Stimulated activated CD4-positive, alpha-beta T cell treated with anti-CD3 and anti-CD28 coated beads, Interleukin-4, amount 100 ng/mL, for 4 hours (primary cell): ENCODE measurements at places on chromosomes 13 and 19.

DNA sequence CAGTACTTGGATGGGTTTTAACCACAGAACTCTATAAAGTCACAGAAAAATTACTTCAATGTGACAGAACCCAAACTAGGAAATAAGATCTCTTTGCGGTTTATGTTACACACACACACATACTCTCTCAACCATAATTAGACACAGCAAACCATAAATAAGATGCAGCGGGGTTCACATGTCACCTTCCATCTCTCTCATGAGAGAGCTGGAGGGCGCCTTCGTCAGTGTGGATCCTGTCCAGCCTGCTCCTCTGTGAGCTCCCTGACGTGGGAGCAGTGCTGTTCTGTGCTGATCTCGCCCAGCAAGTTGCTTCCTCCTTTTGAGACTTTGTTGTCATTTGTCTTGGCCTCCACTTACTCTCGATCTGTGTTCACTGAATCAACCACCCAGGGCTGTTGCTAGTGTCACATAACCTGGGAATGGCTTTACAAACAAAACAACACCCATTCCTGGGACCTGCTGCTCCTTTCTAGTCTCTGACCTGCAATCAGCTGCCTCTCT, 204.9 kb upstream of the KL start:
- no peak for DNase-seq

DNA sequence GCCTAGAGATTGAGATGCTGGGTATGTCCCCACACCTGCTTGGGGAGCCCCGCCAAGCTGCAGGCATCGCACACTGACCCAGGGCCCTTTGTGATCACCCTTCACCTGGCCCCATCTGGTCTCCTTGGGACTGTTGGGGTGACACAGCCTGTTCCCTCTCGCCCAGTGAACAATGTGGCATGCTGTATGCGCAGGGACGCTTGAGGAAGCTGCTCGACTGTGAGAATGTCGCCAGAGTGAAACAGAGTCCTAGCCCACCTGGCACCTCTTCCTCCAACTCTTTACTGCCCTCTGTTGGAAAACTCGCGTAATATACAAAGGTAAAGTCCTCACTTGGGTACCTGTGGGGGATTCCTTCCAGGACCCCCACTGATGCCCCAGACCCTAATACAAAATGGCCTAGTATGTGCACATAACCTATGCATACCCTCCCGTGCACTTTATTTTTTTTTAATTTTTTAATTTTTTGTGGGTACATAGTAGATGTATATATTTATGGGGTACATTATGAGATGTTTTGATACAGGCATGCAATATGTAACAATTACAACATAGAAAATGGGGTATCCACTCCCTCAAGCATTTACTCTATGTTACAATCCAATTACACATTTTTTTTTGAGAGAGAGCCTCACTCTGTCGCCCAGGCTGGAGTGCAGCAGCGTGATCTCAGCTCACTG, 9.0 kb downstream of the BLOC1S3 start:
- no peak for DNase-seq

DNA sequence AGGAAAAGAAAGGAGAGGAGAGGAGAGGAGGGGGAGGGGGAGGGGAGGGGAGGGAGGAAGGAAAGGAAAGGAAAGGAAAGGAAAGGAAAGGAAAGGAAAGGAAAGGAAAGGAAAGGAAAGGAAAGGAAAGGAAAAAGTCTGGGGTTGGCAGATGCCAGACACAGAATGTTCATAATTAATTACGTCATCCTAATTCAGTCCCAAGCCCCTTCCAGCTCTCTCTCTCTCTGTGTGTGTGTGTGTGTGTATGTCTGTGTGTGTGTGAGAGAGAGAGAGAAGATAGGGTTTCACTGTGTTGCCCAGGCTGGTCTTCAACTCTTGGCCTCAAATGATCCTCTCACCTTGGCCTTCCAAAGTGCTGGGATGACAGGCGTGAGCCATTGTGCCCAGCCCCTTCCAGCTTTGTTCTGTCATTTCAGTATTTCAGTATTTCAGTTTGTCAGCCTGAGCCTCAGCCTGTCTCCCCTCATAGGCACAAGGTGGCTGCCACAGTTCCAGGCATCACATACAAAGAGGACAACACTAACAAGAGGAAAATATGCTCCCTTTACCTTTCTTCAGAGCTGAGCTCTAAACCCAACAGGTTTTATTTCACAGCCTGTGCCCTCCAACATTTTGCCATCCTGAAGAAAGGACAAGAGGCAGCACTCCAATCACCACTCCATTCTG, 14.6 kb downstream of the IFNL3 start:
- DNase-seq: no peak

- DNase-seq: no peak
Measured at GRCh38 chr13:107721125-107721869, 494.0 kb downstream of the LIG4 start.

DNA sequence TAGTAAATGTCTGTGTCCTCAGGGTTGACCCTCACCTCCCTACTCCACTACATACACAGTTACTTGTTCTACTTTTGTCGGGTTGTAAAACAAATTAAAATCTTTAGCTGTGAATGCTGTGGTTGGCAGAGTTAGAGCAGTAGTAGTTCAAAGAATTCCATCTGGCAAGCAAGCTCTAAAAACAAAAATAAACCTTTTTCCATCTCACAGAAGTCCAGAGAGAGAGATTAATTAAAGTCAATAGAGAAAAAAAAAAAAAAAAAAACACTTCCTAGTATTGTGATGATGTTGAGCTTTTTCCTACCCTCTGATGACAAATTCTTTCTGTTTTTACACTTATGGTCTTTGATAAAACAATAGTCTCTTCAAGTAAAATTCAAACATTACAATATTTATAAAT, 338.4 kb downstream of the PCDH17 start:
- DNase-seq: no peak

- no peak for DNase-seq
Measured at GRCh38 chr19:10749435-10750384, 31.8 kb downstream of the DNM2 start.

DNA sequence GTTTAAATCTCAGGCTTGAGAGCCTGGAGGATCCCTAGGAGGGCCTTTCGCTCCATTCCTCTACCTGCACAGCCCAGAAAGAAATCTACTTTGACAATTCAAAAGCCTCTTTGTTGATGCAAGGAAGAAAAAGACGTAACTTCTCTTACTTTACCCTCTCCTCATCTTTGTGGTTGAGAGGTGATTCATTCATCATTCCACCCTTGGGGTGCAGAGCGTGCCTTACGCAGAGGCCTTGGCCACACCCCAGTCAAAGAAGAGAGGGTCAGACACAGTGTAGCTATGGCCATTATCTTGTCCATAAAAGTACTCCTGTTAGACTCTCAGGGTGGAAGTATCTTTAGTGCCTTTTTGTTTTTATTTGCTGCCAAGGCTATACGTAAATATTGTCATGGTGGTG, 184.0 kb downstream of the IRS2 start:
- no peak for DNase-seq

- no peak for DNase-seq
Measured at GRCh38 chr13:77028202-77028601, 1.2 kb upstream of the FBXL3 start.

DNA sequence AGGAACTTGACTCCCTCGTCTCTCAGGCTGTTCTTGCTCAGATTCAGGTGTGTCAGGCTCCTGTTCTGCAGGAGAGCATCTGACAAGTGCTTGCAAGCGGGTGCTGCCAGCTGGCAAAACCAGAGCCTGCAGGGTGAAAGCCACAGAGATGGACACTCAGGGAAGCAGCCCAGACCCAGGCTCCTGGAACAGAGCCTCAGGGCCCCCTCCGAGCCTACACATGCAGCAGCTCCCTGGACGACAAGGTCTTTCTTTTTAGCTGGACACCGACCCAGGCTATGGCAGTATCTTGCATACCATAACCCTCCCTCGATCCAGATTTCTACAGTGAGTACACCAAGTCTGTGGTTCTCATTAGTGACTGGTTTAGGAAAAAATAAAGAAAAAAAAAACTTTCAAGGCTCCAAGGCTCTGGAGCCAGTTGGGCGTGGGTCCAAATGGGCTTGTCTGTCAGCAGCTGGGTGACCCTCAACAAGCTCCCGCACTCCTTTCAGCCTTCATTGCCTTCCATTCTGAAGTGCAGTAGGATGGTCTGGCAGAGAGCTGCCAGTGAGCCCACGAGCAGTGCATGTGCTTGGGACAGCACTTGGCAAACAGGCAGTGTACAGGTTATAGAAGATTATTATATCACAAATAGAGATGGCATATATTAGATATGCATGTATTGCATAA, 29.9 kb downstream of the NLRP13 start:
- DNase-seq: no peak

GRCh38 chr19:43966079-43966694, 15.2 kb downstream of the ZNF221 start:
- no peak for DNase-seq

- DNase-seq: no peak
Measured at GRCh38 chr13:101417043-101417406, 717 bp upstream of the NALCN start.

GRCh38 chr13:110354123-110354627, 47.1 kb downstream of the COL4A2 start:
- no peak for DNase-seq

GRCh38 chr13:112850273-112850672, 118.7 kb upstream of the MCF2L start:
- no peak for DNase-seq

- no peak for DNase-seq
Measured at GRCh38 chr13:93304868-93305613, 78.4 kb downstream of the GPC6 start.

DNA sequence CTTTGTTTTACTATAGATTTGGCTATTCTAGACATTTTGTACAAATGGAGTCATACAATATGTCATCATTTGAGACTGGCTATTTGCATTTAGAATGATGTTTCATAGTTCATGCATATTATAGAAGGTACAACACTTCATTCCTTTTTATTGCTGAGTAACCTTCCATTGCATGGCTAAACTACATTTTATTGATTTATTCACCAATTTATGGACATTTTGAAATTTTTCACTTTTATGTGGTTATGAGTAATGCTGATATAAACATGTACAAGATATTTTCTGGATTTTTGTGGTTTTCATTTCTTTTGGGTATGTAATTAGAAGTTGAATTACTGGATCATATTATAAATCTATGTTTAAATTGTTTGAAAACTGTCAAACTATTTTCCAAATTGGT, 710.3 kb upstream of the SLITRK5 start:
- no peak for DNase-seq

DNA sequence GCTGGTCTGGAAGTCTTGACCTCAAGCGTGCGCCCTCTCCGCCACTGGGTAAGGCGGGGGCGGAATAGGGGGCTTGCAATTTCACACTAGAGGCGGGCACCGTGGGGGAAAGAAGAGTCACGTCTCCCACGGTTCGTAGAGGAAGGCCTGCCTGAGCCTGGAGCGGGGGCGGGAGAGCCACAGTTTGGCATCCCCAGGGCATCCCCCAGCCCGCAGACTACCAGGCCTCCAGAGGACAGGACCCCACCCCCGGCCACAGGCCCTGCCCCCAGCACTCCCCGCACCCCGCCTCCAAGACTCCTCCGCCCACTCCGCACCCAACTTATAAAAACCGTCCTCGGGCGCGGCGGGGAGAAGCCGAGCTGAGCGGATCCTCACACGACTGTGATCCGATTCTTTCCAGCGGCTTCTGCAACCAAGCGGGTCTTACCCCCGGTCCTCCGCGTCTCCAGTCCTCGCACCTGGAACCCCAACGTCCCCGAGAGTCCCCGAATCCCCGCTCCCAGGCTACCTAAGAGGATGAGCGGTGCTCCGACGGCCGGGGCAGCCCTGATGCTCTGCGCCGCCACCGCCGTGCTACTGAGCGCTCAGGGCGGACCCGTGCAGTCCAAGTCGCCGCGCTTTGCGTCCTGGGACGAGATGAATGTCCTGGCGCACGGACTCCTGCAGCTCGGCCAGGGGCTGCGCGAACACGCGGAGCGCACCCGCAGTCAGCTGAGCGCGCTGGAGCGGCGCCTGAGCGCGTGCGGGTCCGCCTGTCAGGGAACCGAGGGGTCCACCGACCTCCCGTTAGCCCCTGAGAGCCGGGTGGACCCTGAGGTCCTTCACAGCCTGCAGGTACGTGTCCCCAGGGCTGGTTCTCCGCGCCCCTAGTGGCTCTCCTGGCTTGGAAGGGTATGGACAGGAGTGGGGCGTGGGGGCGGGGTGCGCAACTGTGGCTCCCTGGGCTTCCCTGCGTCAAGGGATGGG, at the start of gene ANGPTL4:
ANGPTL4 (plus strand) TSS at position 353 of the 969 bp plus-strand sequence; CDS start at position 520, 167 bp downstream.
- DNase-seq: peak; percentile 71

DNA sequence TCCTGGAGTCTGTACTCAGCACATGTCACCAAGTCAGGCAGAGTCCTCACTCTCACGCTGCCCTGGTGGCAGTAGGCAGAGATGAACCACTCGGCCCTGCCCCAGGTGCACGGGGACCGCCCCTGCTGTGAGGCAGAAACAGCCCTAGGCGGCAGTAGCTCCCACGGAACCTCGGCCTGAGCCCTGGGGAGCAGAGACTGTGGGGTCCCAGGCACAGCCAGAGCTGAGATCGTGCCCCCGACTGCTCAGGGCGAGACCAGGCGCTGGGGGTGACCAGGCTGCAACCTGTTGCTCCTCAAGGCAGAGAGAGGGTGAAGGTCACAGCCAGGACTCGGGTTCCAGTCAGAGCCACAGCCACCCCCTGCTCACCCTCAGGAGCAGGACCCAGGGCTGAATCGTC, 34.9 kb downstream of the AP1M1 start:
- DNase-seq: no peak

- DNase-seq: no peak
Measured at GRCh38 chr19:33261511-33262189, 36.0 kb upstream of the SLC7A10 start.

- DNase-seq: no peak
Measured at GRCh38 chr13:112828082-112828699, 138.4 kb downstream of the ATP11A start.
